Activated T-cell treated with anti-CD3 and anti-CD28 coated beads for 48 hours (primary cell): ENCODE measurements at places on chromosomes 1 and 21.

- DNase-seq, result no peak
These were observed 367.9 kb upstream of the DUSP10 start for GRCh38 chr1:222109836-222110235.

- no peak for DNase-seq
These were observed 24.0 kb downstream of the PLCH2 start for GRCh38 chr1:2499986-2500596.

DNA sequence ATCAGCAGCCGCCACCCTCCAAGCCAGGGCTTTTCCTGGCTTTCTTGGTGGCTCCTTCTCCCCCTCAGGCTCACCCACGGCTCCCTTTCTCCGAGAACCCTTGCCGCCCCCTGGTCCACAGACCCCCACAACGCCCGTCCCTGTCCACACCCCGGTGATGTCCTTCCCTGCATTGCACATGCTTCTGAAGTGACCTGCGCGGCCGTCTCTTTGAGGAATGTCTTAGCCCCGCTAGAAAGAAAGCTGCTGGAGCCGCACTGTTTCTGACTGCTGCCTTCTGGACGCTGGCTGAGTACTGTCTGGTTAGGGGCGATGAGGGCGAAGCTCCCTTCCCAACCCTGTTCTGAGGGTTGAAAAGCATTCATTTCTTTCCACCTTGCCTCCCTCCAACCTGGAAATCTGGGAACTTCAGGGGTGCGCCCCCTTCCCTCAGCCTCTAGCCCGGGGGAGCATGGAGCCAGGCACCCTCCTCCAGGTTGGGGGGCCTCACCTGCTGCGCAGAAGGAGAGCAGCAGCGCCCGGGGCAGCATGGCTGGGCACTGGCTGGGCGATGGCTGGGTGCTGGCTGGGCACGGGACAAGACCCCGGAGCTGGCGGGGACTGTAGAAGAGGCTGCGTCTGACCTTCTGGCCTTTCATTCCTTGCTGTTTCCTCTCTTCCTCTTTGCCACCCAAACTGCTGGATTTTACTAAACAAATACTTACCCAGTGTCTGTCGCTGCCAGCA, at the start of gene CLEC20A:
TSS of gene CLEC20A (minus strand) at position 555 of the 726 bp plus-strand sequence. CDS start at position 530, 25 bp downstream.
- no peak for DNase-seq

DNA sequence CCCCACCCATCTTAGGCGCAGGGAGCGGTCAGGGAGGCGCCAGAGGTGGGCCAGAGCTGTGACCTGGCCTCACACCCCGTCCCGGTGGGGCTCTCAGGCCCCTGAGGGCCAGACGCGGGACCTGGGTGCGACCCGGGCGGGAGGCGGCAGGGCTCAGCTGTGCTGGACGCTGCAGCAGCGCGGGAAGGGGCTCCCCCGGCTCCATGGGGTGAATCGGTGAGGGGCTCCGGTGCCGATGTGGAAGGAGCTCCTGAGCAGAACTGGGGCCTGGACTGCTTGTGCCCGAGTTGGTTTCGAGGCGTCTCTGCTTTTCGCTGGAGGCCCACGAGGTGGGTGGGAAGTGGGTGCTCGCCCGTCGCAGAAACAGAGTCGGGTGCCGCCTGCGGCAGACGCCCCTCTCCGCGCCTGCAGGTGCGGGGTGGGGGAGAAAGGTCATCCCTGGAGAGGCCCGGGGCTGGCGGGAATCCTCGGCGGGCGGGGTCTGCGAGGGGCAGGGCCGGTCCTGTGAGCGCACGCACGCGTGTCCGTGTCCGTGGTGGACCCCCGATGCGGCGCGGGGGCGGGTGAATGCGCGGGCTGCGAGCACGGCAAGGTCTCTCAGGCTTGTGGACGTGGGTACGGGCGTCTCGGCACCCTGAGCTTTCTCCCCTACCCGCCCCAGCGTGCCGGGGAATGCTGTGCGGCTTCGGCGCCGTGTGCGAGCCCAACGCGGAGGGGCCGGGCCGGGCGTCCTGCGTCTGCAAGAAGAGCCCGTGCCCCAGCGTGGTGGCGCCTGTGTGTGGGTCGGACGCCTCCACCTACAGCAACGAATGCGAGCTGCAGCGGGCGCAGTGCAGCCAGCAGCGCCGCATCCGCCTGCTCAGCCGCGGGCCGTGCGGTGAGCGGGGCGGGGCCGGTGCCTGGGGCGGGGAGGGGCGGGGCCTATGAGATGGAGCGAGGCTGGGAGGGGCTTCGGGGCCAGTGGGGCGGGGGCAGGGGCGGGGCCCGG, 20.4 kb downstream of the AGRN start:
- peak; percentile 75 for DNase-seq

DNA sequence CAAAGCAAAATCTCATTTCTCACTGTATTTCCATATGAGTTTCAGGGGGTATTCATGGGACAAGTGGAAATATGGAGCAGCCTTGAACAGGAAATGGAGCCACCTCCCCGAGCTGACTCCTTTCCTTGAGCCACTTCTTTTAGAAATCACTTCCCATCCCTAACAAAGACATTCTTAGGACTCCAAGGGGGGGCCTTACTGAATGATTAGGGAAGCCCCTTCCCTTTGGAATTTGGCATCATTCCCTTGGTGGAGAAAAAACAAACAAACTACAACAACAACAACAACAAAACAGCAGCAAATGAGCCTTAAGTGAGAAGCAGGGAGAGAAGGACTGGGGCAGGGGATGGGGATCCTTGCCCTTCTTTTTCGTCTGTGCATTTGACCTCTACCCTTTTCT, 278.3 kb downstream of the ZNF648 start:
- DNase-seq, result no peak

DNA sequence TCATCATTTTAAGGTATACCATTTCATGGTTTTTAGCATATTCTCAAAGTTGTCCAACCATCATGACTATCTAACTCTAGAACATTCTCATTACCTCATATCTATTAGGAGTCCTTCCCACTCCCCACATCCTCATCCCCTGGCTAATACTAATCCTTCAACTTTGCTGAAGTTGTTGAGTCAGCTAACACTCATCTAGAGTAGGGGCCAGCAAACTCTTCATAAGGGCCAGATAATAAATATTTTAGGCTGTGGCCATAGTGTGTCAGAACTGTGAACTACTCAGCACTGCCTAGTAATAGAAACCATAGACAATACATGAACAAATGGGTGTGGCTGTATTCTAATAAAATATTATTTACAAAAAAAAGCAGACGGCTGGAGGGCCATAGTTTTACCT, 43.0 kb downstream of the TOR3A start:
- no peak for DNase-seq

GRCh38 chr1:53379662-53380002, 51.8 kb upstream of the LRP8 start:
- DNase-seq, result no peak

DNA sequence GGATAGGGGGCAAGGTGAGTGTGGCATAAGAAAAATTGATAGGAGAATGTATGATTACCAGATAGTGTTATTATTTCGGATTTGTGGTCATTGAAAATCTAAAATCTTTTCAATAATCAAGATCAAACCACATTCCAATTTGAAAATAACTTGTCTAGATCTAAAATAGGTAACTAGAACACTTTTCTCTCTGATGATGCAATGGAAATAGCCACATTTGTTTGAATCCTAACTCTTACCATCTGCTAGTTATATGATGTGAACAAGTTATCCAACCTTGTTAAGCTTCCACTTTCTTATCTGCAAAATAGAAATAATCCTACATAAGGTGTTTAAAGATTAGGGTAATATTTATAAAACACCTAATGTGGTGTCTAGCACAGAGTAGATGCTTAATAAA, 3.8 kb downstream of the BTF3L4 start:
- DNase-seq, result no peak

DNA sequence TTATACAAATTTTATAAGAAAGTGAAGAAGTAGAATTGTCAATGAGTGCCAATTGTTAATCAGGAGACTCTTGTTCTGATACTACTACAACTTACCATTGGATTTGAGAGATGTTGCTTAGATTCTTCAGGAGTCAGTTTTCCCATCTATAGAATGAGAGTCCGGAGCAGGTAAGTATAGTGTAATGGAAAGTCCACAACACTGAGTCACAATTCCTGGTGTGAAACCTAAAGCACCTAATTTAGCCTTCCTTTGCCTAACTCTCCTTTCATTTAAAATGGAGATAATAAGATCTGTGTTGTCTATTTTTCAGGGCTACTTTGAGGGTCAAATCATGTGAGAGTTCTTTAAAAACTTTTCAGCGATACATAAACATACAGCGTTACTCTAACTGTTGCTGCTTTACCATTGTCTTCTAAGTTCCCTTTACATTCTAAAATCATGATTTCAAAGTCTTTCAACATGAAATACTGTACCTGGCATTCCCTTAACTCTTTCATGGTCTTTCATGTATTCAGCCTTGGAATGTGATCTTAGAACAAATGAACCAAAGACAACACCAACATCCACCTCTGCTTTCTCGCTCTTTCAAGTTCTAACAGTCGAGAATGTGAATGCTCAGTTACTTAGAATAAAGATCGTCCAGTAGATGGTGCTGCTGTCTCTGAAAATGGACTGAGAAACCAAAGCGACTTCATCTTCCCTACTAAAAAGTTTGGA, 90.9 kb downstream of the SLC30A10 start:
- DNase-seq, result no peak

DNA sequence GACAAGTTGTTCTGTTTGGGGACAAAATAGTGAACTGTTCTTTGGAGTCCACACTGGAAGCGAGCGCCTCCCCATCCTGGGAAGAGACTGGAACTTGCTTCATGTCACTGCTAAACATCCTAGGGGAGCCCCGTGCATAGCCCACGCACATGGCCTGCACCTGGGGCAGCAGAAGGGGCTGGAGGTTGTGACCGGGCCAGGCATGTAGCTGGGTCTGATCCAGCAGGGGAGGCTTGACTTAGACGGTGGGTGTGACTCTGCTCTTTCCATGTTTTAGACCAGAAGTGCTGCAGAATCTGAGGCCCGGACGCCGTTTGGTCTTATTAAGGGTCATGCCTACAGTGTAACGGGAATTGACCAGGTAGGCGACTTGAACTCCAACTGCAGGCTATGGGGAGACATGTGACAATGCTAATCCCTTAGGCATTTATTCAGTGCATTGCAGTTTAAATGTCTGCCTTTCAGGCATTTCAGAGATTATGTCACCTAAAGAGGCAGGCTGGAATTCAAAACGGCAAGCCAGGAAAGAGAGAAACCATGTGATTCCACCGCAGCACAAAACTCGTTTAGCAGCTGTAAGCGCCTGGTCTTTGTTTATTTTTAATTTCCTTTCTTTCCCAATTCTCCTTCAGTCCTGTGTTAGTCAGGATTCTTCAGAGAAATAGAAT, 21.8 kb downstream of the CAPN9 start:
- DNase-seq, result no peak
